ENCODE measurements at places on chromosomes 6 and 20.

- no peak for DNase-seq
Measured at GRCh38 chr20:48875233-48875913, 46.1 kb upstream of the ARFGEF2 start.

DNA sequence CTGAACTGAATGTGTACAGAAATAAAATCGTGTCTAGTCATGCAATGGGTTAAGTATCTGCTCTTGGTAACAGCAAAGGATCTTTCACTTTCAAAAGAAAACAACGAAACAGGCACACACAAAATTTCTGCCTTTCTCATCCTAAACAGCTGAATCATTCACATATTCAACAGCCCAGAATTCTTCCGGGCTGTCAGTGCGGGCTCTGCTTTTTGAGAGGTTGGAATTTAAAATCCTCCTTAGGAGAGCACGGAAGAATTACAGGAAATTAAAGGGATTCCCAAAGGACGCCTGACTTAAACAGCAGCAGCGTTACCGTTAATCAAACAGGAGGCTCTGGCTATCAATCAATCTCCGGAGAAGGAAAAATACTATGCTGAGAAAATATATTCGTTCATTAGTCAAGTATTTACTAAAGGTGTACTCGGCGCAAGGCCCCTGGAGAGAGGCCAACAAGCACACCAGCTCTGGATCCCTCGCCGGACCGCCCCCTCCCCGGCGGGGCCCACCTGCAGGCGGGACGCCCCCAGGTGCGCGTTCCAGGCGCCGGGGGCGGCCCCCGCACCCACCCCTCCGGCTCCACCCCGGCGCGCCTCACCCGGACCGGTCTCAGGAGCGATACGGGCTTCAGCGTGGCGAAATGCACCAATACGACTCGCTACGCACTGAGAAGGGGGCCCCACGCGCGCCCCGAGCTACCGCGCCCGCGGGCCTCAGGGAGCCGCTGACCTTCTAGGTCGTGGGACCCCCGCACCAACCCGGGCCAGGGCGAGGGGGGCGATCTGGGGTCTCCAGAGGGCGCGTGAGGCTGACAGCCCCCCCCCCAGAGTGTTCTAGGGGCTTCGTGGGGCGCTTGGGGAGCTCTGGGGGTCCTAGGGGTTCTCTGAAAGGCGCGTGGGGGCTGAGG lies 1.0 kb downstream of the NAPB start:
- no peak for DNase-seq

- DNase-seq = peak; percentile 45
Measured at GRCh38 chr20:54132612-54133433, 41.0 kb downstream of the CYP24A1 start.

- DNase-seq = no peak
Measured at GRCh38 chr6:151128763-151129370, 110.9 kb upstream of the AKAP12 start.

- DNase-seq = no peak
Measured at GRCh38 chr6:4872841-4873240, 96.6 kb downstream of the CDYL start.

DNA sequence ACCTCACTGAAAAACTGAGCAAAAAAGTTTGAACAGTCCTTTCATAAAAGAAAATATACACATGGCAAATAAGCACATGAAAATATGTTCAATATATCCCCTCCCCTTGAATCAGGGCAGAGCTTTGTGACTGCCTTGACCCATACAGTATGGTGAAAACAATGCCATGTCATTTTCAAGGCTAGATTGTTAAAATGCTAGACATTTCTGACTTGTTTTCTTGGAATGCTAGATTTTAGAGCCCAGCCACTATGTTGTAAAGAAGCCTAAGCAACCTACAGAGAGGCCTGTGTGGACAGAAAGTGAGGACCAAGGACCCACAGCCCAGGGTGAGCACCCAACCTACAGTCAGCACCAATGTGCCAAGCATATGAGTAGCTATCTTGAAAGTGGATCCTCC lies 17.1 kb upstream of the ASF1A start:
- DNase-seq = no peak

DNA sequence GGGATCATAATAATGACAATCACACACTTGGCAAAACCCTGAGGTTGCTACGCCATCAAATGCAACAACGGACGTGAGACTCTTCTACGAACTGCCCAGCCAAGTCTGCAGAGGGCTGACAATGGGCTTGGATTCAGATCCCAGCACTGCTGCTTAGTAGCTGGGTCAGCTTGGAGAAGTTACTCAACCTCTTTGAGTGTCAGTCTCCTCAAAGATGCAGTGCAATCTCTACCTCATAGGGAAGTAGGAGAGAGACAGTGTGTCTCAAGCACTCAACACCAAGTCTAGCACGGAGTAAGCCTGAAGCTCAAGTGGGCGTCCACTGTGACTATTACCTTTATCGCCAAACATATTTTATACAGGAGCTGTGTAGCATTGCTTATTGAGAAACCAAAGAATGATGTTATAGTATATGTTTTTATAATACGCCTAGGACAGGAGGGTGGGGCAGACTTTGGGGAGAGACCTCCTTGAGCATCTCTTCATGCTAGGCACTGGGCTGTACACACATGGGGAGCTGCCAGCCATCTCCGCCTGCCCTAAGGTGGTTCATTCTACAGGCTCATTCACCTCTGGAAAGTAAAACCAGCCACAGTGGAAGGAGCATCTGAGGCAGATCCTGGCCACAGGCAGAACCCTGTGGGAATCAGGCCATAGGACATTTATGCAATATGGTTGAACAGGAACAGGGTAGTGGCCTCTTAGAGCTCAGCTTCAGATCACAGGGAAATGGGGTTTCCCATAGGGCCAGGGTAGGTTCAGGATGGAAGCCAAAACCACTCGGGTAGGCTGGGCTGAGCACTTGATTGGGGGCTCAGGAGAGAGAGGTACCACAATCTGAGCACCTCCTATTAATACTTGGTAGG lies 160.2 kb downstream of the MRPL14 start:
- no peak for DNase-seq

DNA sequence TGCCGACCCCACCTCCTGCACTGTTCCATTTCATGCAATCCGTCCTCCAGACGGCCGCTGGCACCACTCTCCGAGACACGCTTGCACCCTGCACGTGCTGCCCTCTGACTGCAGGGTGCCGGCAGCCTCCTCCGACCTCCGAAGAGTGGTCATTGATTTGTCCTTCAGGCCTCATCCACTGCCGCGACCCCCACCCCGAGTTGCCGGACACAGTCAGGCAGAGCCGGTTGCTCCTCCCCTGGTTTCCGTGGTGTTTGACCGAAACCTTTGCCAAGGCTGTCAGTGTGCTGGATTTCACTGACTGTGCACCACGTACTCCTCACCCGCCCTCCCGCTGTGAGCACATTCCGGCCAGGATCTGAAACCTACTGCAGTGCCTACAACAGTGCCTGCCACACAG lies 156.4 kb upstream of the PDE10A start:
- DNase-seq = no peak

DNA sequence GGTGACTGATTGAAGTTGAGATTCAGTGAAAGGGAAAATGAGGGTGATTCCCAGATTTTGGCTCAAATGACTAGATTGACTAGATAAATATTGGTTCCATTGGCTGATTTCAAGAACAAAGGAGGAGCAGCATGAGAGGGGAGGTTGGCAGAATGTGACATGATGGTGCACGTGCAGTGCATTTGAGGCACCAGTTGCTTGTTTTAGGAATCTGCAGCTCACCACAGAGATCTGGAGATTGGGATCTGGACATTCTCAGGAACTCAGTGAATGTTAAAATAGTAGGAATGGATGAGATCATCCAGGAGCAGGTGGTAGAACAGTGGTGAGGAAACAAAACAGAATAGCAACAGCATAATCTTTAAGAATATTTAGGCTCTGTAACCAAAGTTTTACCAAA lies 496.3 kb downstream of the DHX35 start:
- no peak for DNase-seq

- no peak for DNase-seq
Measured at GRCh38 chr20:61416546-61416945, 164.5 kb downstream of the CDH4 start.

DNA sequence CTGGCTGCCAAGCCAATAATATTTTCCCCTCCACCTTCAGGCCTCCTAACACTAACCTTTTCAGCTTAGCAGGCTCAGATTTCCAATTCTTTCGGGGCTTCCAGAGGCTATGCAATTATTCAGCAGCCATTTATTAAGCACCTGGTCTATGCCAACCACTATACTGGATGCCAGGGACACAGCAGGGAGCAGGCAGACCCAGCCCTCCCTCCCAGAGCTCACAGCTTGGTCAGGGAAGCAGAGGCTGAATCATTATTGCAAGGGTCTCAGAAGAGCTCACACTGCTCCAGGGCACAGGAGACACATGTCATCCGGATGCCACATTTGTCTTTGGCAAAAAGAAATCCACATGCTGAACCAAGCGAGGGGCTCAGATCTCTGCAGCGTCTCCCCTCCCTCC lies 1.3 kb downstream of the BPIFB1 start:
- no peak for DNase-seq

GRCh38 chr6:152637296-152638047 lies at the start of gene SYNE1:
Gene SYNE1 (minus strand): TSS chr6:152637362. CDS start chr6:152628331, 9,031 bp downstream.
- DNase-seq = no peak

- DNase-seq = no peak
Measured at GRCh38 chr6:97850458-97851212, 567.6 kb upstream of the MMS22L start.

GRCh38 chr20:63216849-63217471 lies 1.0 kb upstream of the YTHDF1 start:
- DNase-seq = no peak

DNA sequence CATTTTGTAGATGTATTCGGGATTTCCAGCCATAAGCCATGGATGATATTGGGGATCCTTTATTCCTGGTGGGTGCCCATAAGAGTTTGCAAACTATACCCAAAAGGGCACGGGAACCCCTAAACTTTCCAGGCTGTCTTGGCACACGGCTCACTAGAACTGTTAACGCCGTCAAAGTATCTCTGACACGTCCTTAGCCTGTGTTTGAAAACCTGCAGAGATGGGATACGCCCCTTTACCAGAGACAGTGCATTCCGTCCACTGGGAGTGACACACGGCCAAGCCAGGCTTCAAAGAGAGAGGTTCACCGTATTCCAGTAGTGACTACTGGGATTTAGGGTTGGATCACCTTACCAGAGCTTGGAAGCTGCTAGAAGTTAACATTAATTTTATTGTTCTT lies 95.0 kb downstream of the THBS2 start:
- no peak for DNase-seq

GRCh38 chr6:97705568-97705967 lies 422.6 kb upstream of the MMS22L start:
- no peak for DNase-seq

- no peak for DNase-seq
Measured at GRCh38 chr6:137871291-137871690, 4.2 kb downstream of the TNFAIP3 start.

DNA sequence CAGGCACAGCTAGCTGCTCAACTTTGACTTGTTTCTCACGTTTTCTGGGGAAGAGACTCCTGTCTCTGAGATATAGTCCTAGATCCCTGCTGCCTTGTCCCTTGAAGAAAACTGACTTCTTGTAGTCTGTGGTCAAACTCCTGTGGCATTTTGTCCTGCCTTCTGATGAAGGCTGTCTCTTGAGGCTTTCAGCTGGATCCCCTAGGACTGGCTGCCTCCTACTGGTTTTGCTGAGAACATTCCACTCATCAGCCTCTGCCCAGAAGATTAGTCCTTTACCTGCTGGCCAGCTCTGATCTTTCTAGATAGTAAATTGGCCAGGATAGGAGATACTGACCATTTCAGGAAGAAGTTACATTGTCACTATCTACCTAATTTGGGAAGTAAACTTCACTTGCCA lies 71.9 kb upstream of the CNR1 start:
- no peak for DNase-seq

GRCh38 chr6:161191671-161192070 lies 82.2 kb downstream of the AGPAT4 start:
- DNase-seq = no peak

DNA sequence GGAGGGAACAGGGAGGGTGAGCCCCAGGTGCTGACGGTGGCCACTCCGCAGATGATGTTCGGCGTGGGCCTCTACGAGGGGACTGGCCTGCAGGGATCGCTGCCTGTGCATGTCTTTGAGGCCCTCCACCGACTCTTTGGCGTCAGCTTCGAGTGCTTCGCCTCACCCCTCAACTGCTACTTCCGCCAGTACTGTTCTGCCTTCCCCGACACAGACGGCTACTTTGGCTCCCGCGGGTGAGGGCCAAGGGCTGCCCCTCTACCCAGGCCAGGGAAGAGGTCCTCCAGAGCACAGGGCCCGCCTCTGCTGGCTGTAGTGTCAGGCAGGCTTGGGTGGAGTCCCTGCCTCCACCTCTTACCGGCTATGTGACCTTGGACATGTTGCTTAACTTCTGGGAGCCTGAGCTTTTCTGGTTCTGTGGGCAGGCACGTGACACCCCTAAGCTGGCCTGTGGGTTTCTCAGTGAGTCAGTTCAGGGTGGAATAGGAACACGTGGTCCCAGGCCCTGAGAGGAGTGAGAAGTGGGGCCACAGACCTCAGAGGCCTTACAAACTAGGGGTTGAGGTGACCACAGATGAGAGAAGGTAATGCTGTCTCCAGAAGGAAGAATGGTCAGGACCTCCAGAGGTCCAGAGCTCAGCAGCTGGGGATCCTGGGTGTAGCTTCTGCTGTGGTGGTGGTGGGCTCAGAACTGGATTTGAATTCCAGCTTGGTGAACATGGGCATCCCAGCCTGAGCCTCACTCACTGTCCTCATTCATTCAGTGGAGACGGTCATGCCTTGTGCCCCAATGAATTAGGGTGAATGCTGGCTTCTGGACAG lies 11.9 kb downstream of the PCIF1 start:
- DNase-seq = peak; percentile 44

- DNase-seq = no peak
Measured at GRCh38 chr6:160027931-160028330, 59.0 kb downstream of the IGF2R start.

DNA sequence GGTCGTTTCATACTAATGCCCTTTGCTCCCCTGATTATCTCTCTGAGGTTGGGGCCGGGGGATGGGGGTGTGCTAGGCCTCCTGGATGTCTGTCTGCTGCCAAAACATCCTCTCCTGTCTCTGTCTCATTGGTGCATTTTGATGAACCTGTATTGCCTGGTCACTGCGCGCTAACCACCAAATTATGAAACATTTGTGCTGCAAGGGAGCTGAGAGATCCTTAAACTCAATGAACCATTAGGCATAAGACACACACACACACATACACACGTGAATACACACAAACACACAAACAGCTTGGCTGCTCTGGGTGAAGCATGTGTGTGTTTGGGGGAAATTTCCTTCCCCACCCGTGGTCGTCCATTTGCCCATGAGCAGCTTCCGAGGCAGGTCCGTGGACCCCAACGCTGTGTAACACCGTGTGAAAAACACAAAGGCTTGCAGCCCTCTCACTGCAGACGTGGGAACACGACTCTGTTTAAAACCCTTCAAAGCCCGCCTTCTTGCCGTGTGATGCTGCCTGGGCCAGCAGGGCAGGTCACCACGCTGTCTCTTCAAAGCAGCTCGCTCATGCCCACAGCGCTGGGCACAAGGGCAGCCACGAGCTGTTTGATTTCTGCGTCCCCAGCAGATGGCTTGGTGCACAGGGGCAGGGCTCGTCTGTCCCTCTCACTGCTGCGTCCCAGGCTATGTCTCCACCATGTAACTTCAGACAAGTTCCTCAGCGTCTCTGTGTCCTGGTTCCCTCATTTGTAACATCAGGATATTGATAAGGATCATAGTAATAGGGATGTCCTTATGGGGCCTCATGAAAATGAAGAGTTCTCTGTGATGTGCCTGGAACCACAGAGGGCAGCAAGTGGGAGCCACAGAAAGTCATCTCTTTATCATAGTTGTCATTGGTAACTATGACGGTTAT lies 96.8 kb downstream of the CDH26 start:
- no peak for DNase-seq

GRCh38 chr6:87945966-87946365 lies 101.7 kb upstream of the SPACA1 start:
- no peak for DNase-seq

- no peak for DNase-seq
Measured at GRCh38 chr6:35052694-35053565, 88.2 kb downstream of the TCP11 start.

All from omental fat pad (tissue), 4 donors.